ENCODE measurements at places on chromosomes 7 and 10.

- no peak for DNase-seq
Measured at GRCh38 chr7:142863891-142864685, 9.2 kb downstream of the EPHB6 start.

GRCh38 chr10:71957546-71958275 is 6.5 kb upstream of the CHST3 start:
- DNase-seq = no peak

DNA sequence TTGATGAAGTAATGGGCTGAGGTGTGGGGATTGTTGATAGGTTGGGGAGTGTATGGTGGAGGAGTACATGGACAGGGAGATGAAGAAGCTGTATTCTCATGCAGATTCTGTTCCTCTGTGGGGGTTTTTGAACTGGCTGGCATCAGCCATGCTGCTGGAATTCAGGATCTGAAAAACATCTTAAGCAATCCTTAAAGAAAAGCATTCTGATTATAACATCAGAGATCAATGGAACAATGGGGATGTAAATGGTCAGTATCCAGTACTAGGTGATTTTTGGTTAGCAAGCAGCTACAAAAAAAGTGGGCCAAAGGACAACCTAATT is 247.5 kb upstream of the GALNT17 start:
- no peak for DNase-seq

GRCh38 chr7:103150192-103150591 is 1.3 kb upstream of the NAPEPLD start:
- no peak for DNase-seq

DNA sequence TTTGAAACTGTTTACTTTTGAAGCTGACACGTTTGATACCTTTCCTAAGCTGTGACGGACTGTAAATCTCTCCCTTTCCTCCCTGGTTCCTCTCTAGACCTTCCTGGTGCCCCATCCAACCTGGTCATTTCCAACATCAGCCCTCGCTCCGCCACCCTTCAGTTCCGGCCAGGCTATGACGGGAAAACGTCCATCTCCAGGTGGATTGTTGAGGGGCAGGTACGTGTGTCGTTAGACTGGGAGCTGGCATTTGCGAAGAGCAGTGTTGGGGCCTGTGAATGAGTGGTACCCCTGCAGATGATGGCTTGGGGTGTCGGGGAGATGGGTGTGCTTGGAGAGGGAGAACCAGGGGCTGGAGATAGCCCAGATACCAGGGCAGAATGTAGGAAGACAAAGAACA is 602.7 kb upstream of the FOXK1 start:
- DNase-seq = no peak

DNA sequence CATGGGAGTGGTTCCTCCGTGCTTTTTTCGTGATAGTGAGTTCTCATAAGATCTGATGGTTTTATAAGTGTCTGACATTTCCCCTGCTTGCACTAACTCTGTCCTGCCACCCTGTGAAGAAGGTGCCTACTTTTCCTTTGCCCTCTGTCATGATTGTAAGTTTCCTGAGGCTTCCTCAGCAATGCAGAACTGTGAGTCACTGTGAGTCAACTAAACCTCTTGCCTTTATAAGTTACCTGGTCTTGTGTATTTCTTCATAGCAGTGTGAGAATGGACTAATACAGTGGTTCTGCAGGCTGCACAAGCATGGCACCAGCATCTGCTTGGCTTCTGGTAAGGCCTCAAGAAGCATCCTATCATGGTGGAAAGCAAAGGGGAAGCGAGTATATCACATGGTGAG is 1144.6 kb downstream of the SORCS3 start:
- no peak for DNase-seq

DNA sequence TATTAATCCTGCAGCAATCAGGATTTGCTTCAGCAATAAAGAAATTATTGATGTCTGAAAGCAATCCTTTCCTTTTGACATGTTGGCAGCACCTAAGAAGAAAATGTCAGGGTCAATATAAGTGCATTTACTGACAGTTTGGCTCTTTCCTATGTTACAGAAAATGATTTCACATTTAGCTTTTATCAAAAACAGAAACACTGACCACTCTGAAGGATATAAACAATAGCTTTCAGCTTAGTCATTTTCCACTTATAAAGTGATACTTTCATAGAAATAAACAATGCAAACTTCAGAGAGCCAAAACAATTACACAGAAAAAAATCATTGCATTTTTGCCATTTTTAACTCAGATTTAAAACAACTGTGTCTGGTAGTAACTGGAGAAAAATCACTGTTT is 325.6 kb upstream of the KAT6B start:
- no peak for DNase-seq

All from activated T-helper 9 cell treated with anti-CD3 and anti-CD28 coated beads, Interleukin-2, amount 50 U/mL, for 16 hours (primary cell).